ENCODE measurements at places on chromosomes 6 and 20. TPM values are rescaled to one million over a fixed set of nuclear protein-coding genes. Genes with fewer than 3 reads are reported as not detected.
A peak's percentile ranks its signal among the peaks of the same experiment; 100 is the strongest.

The CST3 gene
- 159 TPM for polyA plus RNA-seq

The BFSP1 gene
- polyA plus RNA-seq, result 4.1 TPM

The SLC52A3 gene
- 0.42 TPM for polyA plus RNA-seq

The PHACTR3 gene
- 3.8 TPM for polyA plus RNA-seq

The PCK1 gene
- polyA plus RNA-seq, result 0.41 TPM

The SPEF1 gene
- 4.0 TPM for polyA plus RNA-seq

- no peaks in the 10 kb centered on the region for H3K4me1 ChIP-seq
- peaks cover 4% of the 10 kb centered on the region for H3K27me3 ChIP-seq
- H3K4me3 ChIP-seq, result no peak overlapping the region
- no peak for DNase-seq
- H3K27ac ChIP-seq, result no peak overlapping the region
Measured at GRCh38 chr20:11247046-11248010, 573.5 kb upstream of the JAG1 start.

- H3K4me1 ChIP-seq, result peaks cover 3% of the 10 kb centered on the region
- H3K36me3 ChIP-seq, result no peaks in the 10 kb centered on the region
- H3K27ac ChIP-seq, result peak overlapping the region; percentile 42
- H3K4me3 ChIP-seq, result no peak overlapping the region
Measured at GRCh38 chr6:140079328-140079727, 704.9 kb upstream of the CITED2 start.

DNA sequence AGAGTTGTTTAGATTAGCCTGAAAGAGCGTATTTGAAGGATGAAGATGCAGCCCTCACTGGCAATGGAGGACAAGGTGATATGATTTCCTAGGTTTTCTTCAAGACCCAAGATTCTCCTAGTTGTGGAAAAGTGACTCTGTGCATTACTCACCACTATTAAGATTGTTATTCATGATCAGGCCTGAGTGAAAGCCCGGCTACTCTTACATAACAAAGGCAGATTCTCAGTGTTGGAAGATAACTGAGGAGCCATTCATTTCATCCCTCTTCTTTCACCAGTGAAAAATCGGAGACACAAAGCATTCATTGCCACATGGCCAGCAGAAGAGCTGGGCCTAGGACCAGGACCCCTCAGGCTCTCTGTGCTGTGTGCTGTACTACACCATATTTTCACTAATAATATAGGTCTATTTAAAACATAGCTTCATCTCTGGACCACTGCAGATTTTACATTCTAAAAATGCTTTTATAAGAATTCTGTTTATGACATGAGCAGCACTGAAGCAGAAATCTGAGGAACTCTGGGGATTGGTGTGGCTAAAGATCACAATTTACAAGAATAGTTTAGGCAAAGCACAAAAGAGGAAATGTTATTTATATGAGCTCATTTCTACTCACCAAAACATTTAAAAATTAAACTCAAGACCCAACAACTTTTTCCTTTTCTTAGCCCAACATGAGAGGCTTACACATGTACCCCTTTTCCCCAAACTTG lies 181.9 kb upstream of the CCN2 start:
- H3K27me3 ChIP-seq, result no peaks in the 10 kb centered on the region
- no peaks in the 10 kb centered on the region for H3K4me1 ChIP-seq
- no peaks in the 10 kb centered on the region for H3K36me3 ChIP-seq
- no peak overlapping the region for H3K27ac ChIP-seq

GRCh38 chr20:4449957-4450715 lies 271.6 kb upstream of the PRND start:
- no peak overlapping the region for H3K27ac ChIP-seq
- no peaks in the 10 kb centered on the region for H3K36me3 ChIP-seq
- H3K4me1 ChIP-seq, result no peaks in the 10 kb centered on the region
- no peak for DNase-seq
- H3K27me3 ChIP-seq, result no peaks in the 10 kb centered on the region

DNA sequence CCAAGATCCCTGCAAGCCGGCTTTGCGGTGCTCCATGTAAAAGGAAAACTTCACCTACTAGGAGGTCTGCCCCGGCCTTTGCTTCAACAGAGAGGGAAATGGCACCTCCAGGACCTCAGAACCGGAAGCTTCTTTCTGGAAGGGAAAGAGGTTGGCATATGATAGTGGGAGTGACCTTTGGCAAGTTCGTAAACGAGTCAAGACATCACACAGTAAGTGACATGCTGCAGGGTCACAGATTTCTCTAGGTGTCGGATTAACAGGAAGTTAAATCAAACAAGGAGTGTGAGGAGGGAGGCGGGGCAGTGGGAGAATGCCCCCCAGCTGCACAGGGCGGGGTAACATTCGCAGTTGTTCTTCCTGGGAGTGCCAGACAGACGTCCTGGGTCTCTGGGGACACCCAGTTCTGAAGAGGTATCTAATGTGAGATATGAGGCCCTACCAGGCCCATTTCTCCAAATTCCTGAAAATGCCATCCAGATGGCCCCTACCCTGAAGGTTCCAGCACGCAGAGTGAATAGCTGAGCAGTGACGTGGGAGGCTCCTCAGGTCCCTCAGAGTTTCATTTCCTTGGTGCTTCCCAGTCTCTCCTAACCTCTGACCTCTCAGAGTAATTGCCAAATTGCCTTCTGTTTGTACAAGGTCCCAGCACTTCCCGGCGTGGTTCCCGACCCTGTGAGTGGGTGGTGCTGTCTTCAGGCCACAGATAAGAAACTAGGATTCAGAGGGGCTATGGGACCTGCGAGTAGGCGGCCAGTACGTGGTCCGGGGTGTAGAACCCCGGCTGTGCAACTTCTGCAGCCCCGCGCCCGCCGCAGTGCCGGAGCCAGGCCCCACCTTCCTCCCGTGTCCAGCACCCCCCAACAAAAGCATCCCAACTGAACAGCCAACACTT lies 1.9 kb downstream of the RRBP1 start:
- no peaks in the 10 kb centered on the region for H3K27me3 ChIP-seq
- peaks cover 54% of the 10 kb centered on the region for H3K4me1 ChIP-seq
- peak; percentile 63 for DNase-seq
- H3K36me3 ChIP-seq, result peaks cover 32% of the 10 kb centered on the region
- H3K27ac ChIP-seq, result peak overlapping the region; percentile 94

DNA sequence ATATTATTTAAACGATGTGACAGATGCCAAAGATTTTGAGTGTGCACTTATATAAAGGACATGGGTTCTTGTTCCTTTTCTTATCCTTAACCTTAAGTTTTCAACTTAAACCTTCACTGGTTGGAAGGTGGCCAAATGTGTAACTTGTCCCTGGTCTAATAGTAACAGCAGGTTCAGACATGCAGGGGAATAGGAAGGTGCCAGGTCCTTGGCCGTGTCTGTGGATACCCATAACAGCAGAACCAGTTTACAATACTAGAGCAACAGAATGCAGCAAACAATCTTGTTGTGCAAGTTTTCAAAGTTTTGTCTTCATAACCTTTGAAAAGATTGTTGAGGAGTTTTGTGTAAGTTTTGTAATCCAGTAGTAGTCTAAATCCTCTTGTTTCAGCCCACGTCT lies 4.4 kb downstream of the MYB start:
- H3K27ac ChIP-seq, result no peak overlapping the region
- H3K4me1 ChIP-seq, result no peaks in the 10 kb centered on the region
- no peak overlapping the region for H3K4me3 ChIP-seq
- DNase-seq, result no peak
- peaks cover 22% of the 10 kb centered on the region for H3K27me3 ChIP-seq
- no peaks in the 10 kb centered on the region for H3K36me3 ChIP-seq

DNA sequence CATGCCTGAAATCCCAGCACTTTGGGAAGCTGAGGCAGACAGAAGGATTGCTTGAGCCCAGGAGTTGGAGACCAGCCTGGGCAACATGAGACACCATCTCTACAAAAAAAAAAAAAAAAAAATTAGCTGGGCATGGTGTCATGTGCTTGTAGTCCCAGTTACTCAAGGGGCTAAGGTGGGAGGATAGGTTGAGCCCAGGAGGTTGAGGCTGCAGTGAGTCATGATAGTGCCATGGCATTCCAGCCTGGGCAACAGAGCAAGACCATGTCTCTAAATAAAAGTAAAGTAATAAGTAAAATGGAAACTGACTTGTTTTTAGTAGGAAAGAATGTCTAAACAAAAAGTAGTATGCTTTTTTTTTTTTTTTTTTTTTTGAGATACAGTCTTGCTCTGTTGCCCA lies 240.7 kb downstream of the ARID1B start:
- peaks cover 22% of the 10 kb centered on the region for H3K4me1 ChIP-seq
- no peaks in the 10 kb centered on the region for H3K36me3 ChIP-seq
- H3K27ac ChIP-seq, result no peak overlapping the region
- H3K27me3 ChIP-seq, result no peaks in the 10 kb centered on the region
- DNase-seq, result no peak

DNA sequence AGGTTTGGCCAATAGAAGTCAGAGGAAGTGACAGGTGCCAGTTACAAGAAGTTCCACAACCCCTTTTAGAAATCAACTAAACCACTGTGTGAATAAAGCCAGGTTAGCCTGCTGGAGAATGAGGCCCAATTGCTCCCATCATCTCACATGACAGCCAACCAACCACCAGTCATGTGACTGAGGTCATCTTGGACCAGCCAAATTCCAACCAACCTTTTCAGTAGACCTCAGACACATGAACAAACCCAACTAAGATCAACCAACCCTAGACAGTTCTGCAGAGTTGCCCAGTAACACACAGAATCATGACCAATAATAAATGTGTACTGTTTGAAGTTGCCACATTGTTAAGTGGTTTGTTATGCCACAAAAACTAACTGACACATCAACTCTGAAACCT lies 44.6 kb upstream of the GGTLC1 start:
- no peak overlapping the region for H3K27ac ChIP-seq
- no peak for DNase-seq
- no peaks in the 10 kb centered on the region for H3K4me1 ChIP-seq
- no peaks in the 10 kb centered on the region for H3K27me3 ChIP-seq
